ENCODE measurements at places on chromosomes 7 and 10.

GRCh38 chr10:109250152-109250551 is 673.2 kb downstream of the XPNPEP1 start:
- DNase-seq, result no peak

GRCh38 chr10:88179831-88180230 is 316.4 kb downstream of the PTEN start:
- DNase-seq, result no peak

DNA sequence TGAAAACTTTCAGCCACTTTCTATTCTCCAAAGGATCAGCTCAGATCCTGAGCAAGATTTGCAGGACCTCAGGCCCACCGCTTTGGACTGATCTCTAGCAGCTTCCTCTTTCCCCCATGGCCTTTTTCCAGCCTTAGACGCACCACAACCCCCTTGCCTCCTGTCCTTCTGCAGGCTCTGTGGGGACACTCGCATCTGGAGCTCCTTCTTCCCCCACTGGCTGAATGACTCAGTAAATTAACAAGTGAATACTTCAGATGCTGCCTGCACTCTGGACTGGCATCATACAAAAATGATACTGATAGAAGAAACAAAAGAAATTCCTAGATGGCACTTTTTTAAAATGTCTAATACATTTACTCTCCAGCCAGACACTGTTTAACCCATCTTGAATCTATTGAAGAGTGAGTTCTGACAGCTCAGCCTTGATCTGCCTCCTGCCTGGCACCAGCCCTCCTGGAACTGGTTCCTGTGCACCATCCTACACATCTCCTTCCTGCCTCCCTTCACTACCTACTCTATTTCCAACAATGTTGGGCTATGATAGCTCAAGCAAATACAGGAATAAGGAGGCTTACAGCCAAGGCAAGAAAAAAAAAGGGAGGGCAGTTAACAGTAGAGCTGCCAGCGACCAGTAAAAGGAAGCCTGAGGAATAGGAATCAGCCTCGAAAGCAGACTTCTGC is 3.3 kb downstream of the FRMPD2 start:
- no peak for DNase-seq

- DNase-seq, result no peak
Measured at GRCh38 chr7:27677912-27678612, 15.4 kb upstream of the HIBADH start.

GRCh38 chr10:111128331-111129180 is 51.7 kb downstream of the ADRA2A start:
- no peak for DNase-seq

DNA sequence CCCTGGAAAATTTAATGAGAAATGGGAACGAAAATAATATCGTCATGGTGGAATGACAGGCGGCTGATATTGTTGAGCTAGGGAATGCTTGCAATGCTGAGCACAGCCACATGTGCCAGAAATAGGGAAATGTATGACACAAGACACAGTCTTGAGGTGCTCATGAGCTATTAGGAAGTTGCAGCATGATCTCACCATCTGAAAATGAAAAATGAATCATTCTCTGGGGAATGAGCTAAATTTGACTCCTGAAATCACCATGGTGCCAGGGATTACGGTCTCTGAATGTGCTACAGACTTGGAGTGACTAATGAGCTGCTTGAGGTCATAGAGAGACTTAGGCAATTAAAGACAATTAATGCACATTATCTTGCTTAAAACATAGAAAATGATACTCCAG is 845.0 kb downstream of the CNTNAP2 start:
- DNase-seq, result no peak

GRCh38 chr7:151275813-151276577 is 27.5 kb upstream of the SMARCD3 start:
- no peak for DNase-seq

DNA sequence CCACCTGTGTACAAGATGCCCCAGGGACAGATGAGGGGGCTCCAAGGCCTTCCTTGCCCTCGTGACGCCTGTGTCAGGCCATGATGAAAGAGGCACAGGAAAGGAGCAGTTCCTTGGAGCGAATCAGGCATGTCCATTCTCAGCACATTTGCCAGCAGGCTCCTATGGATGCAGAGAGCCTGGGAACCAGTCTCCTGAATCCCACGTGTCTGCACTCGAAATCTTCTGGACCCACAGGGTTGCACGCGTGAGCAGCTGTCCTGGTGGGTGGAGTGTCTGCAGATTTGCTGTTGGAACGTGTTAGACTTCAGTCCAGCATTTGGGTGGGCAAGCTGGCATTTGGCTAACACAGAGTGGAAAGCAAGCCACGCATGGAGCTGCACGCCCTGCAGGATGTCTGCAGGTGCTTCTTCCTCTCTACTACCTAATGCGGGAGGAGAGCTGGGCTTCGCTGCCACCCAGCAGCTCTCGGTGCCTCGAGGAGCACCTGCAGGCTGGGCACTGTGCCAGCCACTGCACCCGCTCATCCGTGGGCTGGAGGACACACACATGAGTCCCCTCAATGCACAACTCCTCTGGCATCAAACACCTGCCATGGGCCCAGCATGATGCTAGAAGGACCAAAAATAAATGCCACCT is 140.7 kb downstream of the PAXIP1 start:
- no peak for DNase-seq

DNA sequence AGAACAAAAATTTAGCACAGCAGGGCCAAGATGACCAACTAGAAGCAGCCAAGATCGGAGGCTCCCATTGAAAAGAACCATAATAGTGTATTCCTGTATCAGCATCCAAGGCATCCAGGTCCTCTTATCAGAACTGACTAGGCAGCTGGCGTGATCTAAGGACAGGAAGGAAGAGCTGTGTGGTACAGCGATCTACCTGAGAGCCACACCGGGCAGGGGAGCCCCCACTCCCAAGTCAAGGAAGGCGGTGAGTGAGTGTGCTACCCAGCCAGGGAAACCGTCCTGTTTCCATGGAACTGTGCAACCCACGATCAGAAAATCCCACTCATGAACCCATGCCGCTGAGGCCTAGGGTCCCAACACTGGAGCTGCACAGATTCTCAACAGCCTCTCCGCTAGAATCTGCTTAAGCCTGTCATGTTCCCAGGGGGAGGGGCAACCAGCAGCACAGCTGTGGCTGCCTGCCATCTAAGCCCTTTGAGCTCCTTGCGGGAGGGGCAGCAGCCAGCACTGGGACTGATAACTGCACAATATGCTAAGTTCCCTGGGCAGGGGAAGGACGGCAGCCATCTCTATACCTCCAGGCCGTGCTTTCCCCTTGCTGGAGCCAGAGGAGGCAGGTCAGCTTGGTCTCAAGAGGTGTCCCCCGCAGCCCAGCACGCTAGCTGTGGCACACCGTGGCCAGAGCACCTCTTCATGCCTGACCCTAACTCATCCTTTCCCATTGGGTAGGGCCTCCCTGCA is 213.0 kb upstream of the SMIM30 start:
- DNase-seq, result no peak

- DNase-seq, result no peak
Measured at GRCh38 chr10:46995234-46995633, 84.0 kb downstream of the PTPN20 start.

DNA sequence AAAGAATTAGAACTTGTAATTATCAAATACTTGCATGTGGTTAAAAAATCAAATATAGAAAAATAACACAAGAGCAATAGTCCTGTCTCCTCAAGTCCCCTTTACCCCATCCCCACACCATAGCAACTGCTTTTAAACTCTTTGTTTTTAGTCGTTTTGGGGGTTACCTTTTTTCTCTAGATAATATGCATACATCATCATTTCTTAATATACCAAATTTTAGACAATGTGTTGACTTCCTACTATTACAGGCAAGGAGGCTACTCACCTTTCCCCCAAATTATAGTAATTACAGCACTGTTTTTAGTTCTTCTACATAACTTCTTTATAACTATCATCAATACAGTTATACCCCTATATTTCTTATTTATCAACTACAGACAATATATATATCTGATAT is 57.3 kb downstream of the SLC18A2 start:
- DNase-seq, result no peak

DNA sequence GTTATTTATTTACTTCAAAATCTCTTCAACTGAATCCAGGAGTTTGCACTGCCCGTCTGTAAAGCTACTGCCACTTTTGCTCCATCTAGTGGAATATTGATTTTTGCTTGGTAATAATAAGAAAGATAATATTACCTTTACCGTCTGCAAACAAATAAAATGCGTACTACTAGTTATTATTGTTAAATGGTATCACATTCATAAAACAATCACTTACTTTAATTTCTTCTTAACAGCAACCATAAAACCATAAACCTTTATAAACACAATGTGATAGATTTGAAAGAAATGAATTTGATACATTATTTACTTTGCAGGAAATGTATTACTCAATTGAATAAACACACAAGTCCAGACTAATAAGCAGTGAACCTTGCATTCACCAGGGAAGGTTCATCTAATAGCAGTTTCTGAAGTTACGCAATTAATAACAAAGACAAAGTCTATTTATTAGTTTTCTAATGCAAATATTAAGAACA is 6.4 kb downstream of the AGMO start:
- no peak for DNase-seq

Measured in stimulated activated CD8-positive, alpha-beta memory T cell treated with anti-CD3 and anti-CD28 coated beads, Interleukin-4, amount 100 ng/mL, for 24 hours (primary cell).